ENCODE measurements at places on chromosomes 1 and 21.

- no peak for DNase-seq
Measured at GRCh38 chr1:25451908-25452307, 21.2 kb downstream of the MACO1 start.

GRCh38 chr21:24395320-24395923 is 1211.9 kb downstream of the MRPL39 start:
- no peak for DNase-seq

- DNase-seq: no peak
Measured at GRCh38 chr1:53787655-53788054, 48.7 kb upstream of the GLIS1 start.

DNA sequence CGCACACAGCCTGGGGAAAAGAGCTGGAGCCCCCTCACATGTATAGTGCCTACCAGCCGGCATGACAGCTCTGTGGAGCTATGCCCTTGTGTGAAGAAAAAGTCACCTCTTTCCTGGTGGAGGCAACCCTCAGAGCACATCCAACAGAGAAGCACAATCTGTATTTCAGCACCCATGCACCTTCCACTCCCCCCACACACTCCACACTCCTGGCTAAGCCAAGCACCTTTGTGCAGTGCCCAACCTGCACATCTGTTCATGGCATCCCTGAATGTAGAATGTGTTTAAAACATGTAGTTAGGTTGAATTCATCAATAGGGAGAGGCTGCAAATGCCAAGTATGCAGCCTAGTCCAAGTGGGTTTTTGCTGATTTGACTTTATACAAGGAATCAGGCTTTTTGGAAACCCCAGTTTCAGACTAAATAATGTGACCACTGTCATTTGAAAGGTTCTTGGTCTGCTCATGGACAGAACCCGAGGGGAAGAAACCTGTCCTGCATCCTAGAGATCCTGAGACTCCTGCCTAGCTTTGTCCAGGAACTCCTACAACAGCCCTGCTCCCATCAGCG is 197.1 kb downstream of the TOMM20 start:
- no peak for DNase-seq

DNA sequence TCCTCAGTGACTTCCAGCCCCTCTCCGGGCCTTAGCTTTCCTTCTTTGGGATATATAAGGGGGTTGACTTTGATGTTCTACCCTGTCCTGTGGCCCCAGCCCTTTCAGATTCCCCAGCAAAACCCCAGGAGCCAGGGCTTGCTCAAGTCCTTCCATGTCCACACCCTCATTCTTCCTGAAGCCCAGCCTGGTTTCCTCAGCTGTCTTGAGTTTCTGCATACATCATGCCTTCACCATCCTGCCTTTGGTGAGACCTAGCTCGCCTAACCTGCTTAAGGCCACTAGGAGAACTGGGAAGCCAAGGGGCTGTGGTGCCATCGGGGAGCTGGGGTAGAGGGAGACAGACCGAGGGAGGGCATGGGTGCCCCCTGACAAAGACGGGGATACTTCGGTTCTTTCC is 17.2 kb upstream of the PEF1 start:
- no peak for DNase-seq

- DNase-seq: no peak
Measured at GRCh38 chr21:38853421-38853919, 47.7 kb downstream of the ETS2 start.

DNA sequence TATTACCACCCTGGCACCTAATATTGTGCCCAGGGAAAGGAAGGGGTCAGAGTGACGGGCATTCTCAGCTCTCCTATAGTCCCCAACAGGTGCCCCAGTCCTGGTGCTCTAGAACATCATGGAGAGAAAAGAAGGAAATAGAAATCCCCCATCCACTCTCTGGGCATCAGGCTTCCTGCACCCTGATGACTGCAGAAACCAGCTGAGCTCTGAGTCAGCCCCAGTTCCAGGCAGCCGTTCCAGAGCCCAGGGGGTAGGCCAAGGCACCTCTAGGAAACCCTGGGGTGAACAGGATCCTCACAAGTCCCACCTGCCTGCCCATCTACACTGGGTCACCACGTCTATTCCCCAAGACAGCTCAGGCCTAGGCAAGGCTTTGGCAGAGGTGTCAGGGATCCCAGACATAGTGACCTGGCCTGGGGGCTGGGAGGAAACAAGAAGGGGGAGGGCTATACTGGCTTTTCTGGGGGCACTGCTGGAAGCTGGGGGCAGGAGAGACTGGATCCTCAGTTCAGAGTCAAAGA is 709 bp downstream of the NECTIN4 start:
- no peak for DNase-seq

DNA sequence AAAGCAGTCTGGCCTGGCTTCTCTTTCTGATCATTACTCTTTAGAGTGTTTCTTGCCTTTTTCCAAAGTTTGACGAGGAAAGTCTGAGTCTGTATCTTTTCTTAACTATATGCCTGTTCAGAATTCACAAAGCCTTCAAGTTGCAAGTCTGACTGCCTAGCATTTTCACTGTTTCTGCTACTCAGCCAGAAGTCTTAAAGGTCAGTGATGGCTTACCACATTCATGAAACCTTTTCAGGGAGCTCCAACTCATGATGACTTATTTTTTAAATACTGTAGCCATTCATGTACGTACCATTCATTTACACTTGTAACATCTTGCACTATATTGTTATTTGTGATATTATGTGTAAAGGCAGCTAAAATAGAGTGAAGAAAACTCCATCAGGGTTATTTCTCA is 58.2 kb downstream of the TNFSF4 start:
- no peak for DNase-seq

GRCh38 chr1:38015978-38016725 is 3.6 kb downstream of the UTP11 start:
- no peak for DNase-seq

DNA sequence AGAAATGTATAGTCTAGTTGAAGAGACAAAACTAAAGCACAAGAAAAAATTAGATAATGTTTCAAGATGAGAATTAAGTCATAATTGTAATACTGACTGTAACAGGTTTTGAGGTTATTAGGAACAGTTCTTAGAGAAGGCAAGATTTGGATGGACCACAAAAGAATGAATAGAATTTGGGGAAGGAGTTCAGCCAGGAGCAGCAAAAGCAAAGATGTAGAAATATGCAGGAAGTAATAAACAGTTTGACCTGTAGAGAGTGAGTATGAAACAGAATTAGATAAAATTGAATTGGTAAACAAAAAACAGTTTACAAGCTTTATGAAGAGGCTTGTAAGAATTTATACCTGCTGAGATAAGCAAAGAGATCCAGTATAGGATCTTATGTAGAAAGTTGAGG is 16.3 kb downstream of the VPS45 start:
- DNase-seq: no peak

- no peak for DNase-seq
Measured at GRCh38 chr1:156337052-156337887, 822 bp downstream of the CCT3 start.

- no peak for DNase-seq
Measured at GRCh38 chr1:183002267-183002666, 21.0 kb upstream of the LAMC1 start.

DNA sequence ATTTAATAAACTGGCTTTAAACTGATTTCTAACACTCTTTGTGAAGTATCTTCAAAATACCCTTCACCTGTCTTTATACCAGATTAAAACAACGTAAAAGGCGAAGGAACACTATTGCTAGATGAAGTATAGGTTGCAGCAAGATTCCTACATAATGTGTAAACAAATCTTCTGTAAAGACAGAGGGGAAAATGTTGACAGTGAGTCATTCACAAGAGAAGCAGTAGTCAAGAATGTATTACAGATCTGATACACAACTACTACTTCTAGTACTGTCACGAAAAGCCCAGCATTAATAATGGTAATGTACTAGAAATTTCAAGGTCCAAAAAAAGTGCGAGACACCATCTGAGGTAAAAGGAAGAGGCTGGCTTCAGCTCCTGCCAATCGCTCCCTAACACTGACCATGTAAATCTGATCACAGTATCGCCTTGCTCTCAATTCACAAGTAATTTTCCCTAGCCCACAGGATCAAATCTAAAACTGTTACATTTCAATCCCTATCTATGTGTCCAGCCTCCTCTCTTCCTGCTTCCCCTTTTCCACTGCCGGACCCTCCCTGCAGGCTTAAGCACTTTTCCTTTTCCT is 290.4 kb downstream of the AKT3 start:
- DNase-seq: no peak

DNA sequence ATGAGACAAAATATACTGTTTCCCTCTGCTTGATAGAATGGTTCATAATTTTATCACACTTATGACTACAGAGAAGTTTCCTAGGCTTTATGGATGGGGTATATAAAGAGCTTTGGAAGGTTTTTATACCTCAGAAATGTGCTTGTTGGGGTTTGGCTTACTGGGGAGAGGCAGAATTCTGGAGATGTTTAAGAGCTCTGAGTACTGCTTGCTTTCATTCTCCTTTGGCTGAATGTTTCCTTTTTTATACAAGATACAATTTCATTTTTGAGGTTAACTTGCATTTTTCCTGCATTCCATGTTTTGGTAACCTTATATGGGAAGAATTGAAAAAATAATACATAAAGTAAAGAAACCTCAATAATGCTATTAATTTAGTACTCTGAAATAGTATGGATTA is 157.7 kb upstream of the COL11A1 start:
- no peak for DNase-seq

- no peak for DNase-seq
Measured at GRCh38 chr1:110606657-110607535, 738 bp upstream of the KCNA2 start.

- DNase-seq: no peak
Measured at GRCh38 chr1:229013981-229014380, 256.9 kb upstream of the RAB4A start.

GRCh38 chr1:84853741-84854721 is 39.0 kb downstream of the LPAR3 start:
- DNase-seq: no peak

- no peak for DNase-seq
Measured at GRCh38 chr1:25927521-25928265, 21.5 kb upstream of the STMN1 start.

- DNase-seq: no peak
Measured at GRCh38 chr1:89552471-89553081, 27.9 kb downstream of the LRRC8B start.

GRCh38 chr1:163056831-163057230 is 12.3 kb upstream of the RGS4 start:
- DNase-seq: no peak

DNA sequence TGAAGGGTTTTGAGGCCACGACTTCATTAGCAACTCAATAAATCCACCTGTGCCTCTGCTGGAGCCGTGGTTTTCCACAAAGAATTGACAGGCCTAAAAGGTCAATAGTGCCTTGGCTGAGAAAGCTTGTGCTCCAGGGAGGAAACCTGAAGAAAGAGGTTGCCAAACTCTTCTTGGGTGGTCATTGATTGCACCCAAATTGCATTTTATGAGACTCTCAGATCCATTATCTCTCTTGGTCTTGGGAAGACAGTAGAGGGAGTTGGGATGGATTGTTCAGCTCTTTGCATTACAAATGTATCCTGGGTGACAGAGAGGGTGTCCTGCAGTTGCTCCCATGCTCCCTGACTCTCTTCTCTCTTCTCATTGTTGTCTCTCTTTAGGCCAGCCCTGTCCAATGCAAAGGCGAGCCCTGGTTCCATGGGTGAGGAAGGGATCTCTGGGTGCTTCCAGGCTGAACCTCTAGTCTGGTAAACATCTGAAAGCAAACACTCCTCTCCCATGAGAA is 46.1 kb upstream of the HTR1D start:
- DNase-seq: no peak

- DNase-seq: no peak
Measured at GRCh38 chr1:110188035-110188618, 22.0 kb upstream of the KCNC4 start.

GRCh38 chr1:64110924-64111777 is 92.3 kb upstream of the UBE2U start:
- no peak for DNase-seq
